ENCODE measurements at places on chromosomes 5 and 9.
A peak's percentile ranks its signal among the peaks of the same experiment; 100 is the strongest.

DNA sequence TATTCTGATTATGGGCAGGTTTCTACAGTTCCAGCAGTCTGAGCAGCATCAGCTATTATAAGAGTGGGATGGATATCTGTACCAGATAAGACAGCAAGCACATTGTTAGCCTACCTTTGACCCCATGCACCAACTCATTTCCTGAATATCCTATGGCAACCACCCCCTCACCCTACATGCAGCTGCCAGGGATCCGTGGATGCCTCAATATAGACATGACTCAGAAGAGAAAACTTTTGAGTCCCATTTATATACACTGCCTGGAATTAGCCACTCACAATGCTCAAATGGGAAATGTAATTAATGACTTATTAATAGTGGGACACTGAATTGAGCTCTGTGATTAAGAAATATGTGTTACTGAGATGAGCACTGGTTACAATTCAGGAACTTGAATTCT, 124.4 kb downstream of the SSBP2 start:
- peak; percentile 73 for DNase-seq

GRCh38 chr9:121862371-121863332, 211.2 kb downstream of the DAB2IP start:
- DNase-seq, result no peak

- DNase-seq, result no peak
Measured at GRCh38 chr5:180487556-180487955, 6.6 kb upstream of the CNOT6 start.

DNA sequence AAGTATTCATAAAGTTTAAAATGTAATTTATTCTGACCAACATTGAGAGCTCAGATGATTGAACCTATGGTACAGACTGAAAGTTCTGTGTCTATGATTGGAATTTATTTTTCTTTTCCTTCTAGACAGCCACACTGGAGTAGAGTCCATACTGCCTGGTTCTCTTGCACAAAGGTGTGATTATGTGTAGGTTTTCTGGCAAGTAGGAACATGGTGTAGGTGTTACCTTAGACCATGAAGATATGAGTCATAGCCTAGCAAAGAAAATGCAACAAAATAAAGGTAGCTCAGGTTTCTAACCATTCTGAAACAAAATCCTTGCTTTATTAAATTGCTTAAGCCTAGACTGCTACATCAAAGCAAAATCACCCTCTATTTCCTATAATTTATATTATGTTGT, 143.4 kb downstream of the CDH12 start:
- DNase-seq, result no peak

DNA sequence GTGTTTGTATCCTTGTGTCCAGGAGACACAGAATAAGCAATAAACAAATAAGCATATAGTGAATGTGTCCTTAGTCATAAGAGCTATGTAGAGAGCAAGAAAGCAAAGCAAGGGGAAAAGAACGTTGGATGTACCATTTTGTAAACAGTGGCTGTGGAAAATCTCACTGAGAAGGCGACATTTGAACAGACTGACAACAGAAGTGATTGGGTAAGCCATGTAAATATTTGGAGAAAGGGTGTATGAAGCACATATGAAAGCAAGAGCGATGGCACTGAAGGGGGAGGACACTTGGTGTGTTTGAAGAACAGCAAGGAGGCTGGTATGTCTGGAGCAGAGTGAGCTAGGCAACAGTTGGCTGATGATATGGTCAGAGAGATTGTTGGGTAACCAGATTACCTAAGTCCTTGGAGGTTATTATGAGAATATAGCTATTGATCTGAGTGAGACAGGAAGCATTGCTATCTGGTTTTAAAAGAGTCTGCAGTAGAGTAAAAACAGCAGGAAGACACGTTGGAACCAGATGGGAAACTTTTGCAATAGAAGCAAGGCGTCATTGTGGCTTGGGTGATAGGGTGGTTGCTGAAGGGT, 115.5 kb upstream of the IL7R start:
- DNase-seq, result no peak

DNA sequence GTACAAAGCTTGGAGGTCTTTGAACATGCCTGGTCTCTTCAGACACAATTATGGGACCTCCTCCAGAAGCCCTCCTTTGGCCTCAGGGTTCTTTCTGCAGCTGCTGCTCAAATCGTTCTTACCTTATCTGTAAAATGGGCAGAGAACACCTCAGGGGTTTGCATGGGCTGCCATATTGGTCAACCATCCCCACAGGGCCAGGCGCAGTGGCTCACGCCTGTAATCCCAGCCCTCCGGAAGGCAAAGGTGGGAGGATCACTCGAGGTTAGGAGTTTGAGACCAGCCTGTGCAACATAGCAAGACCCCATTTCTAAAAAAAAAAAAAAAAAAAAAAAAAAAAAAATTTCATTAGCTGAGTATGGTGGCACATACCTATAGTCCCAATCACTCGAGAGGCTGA, 29.1 kb upstream of the TCF7 start:
- DNase-seq, result no peak

GRCh38 chr5:143318833-143319232, 84.7 kb downstream of the NR3C1 start:
- no peak for DNase-seq

DNA sequence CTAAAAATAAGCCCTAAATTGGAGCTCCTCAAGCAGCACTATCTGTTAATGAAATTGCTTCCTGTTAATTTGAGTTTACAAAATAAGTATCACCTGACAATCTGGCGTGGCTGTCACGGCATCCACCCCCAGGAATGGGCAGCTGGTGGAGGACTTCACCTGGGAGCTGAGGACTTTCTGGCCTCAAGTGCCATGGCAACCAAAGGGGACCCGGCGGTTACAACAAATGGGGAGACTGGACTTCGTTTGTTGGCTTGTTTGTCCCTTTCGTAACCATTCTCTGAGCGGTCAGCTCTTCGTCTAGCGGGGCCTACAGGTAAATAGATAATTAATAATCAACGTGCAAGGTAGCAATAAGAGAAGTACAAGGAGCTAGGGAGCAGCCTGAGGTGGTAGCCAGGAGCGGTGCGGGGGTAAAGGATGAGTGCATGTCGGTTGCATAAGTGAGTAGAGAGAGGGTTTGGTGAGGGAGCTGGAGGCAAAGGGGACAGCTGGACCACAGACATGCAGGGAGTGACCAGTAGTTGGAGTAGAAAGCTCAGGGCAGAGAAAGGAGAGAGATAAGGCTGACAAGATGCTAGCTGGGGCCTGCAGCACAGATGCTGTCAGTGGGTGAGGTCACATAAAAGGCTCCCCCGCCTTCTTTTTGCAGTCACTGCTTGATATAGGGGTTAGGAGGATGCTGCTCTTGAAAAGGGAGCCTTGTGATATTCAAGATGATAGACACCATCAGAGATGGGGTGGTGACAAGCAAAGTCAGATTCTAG, 62.5 kb downstream of the HSPA4 start:
- DNase-seq, result no peak

GRCh38 chr5:170562875-170563228, 59.0 kb downstream of the KCNIP1 start:
- no peak for DNase-seq

DNA sequence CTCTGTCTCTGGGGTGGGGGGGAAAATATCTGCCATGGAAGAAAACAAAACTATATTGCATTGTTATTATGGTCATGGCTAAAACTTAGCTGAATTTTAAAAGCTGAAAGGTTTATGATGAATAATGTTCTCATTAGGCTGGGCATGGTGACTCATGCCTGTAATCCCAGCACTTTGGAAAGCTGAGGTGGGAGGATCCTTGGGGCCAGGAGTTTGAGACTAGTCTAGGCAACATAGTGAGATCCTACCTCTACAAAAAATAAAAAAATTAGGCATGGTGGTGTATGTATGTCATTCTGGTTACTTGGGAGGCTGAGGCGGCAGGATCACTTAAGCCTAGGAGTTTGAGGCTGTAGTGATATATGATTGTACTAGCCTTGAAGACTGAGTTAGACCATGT, 44.5 kb downstream of the IPO11 start:
- DNase-seq, result no peak

- DNase-seq, result no peak
Measured at GRCh38 chr9:122918310-122918709, 5.2 kb upstream of the ZBTB6 start.

Data from tongue (tissue), 3 donors.